Activated naive CD4-positive, alpha-beta T cell treated with anti-CD3 and anti-CD28 coated beads, Interleukin-2, amount 10 ng/mL, durations not matched to agents 5 hours and 36 hours (primary cell): ENCODE measurements at places on chromosomes 16 and 17. TPM values are rescaled to one million over a fixed set of nuclear protein-coding genes. Genes with fewer than 3 reads are reported as not detected.

Gene MT4
- total RNA-seq: not detected

Gene DNAH17
- total RNA-seq: 0.33 TPM

Gene CPHXL2
- not detected for total RNA-seq

Gene EFNB3
- not detected for total RNA-seq

Gene GRAPL
- 32.3 TPM for total RNA-seq

Gene FOXO3B
- total RNA-seq: 3.6 TPM

Gene NAT9
- total RNA-seq: 43.4 TPM

Gene ZPBP2
- total RNA-seq: not detected

Gene MYH1
- not detected for total RNA-seq

Gene LMF1
- total RNA-seq: 27.0 TPM

Gene DCXR
- total RNA-seq: 98.5 TPM

Gene MYADML2
- not detected for total RNA-seq

Gene TMEM238L
- not detected for total RNA-seq

Gene MYH13
- total RNA-seq: not detected

Gene SPN
- 352 TPM for total RNA-seq

Gene HSD3B7
- 3.5 TPM for total RNA-seq

Gene GRIN2C
- 0.10 TPM for total RNA-seq

Gene PGS1
- total RNA-seq: 69.4 TPM

Gene BMERB1
- 2.3 TPM for total RNA-seq

Gene SAMD14
- 0.43 TPM for total RNA-seq

Gene OR2C1
- not detected for total RNA-seq

Gene KRT16
- not detected for total RNA-seq

Gene SLC6A2
- total RNA-seq: not detected

Gene GPR179
- total RNA-seq: not detected
